ENCODE measurements at places on chromosomes 2 and 18.

GRCh38 chr2:152452256-152452973, 117.4 kb downstream of the FMNL2 start:
- no peak for DNase-seq

GRCh38 chr2:190698895-190699294, 50.0 kb downstream of the NAB1 start:
- DNase-seq, result no peak

- no peak for DNase-seq
These were observed 105.0 kb downstream of the SMC6 start for GRCh38 chr2:17648581-17648980.

DNA sequence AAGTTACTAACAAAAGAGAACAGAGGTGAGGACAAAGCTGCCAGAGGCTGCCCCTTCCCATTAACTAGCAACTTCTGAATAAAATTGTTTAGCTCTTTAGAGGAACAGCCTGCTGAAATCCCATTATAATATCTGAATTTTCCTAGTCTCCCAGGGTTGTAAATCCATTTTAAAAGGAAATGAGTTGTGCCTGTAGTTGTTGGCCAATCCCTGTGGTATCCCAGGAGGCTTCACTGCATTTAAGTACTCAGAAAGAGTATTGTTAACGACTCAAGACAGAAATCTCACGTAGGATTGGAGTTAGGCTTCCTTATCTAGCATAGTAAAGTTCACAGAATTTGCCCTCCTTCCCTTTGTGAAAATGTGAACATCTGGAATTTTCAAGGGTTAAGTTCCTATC, 8.9 kb downstream of the LAPTM4A start:
- no peak for DNase-seq

- no peak for DNase-seq
These were observed 4.9 kb downstream of the LRRTM1 start for GRCh38 chr2:80299661-80300060.

DNA sequence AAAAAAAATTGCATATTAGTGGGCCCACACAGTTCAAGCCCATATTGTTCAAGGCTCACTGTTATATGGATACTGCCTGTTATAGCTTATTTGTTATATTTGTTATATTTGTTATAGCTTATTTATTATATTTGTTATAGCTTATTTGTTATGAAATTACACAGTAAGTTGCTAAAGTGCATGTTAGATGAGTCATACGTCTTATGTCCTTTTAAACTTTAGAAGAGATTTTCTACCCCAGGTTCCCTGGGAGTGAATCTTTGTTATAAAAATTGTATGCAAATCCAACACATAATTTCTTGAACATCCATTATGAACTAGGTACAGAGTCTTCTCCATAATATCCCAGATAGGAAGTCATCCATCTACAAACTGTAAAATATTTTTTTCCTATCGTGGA, 22.1 kb downstream of the HTR2B start:
- DNase-seq, result no peak
